Tibial artery (tissue), 4 donors: ENCODE measurements at places on chromosomes 7 and 10.

GRCh38 chr7:7672545-7673239 is 32.1 kb downstream of the UMAD1 start:
- DNase-seq = no peak

GRCh38 chr10:79139124-79139835 is 70.5 kb downstream of the ZMIZ1 start:
- DNase-seq = peak; percentile 77

GRCh38 chr7:154530136-154530535 is 472.8 kb downstream of the PAXIP1 start:
- no peak for DNase-seq

DNA sequence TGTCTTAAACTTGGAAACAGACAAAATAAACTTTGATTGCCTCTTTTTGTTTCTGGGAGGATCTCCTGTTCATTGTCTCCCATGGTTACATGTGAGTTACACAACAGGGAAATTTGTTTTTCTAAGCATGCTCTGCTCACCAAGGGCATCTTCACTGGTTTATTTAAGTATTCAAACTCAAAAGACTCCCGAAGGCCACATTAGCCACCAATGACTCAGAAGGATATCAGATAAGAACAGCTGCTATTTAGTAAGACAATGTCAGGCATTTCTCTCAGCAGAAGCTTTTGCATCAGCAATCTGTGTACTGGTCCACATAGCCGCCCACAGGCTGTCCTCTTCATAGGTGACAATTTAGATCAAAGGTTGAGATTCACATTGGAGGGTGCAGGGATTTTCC is 19.3 kb downstream of the OR6B1 start:
- no peak for DNase-seq

DNA sequence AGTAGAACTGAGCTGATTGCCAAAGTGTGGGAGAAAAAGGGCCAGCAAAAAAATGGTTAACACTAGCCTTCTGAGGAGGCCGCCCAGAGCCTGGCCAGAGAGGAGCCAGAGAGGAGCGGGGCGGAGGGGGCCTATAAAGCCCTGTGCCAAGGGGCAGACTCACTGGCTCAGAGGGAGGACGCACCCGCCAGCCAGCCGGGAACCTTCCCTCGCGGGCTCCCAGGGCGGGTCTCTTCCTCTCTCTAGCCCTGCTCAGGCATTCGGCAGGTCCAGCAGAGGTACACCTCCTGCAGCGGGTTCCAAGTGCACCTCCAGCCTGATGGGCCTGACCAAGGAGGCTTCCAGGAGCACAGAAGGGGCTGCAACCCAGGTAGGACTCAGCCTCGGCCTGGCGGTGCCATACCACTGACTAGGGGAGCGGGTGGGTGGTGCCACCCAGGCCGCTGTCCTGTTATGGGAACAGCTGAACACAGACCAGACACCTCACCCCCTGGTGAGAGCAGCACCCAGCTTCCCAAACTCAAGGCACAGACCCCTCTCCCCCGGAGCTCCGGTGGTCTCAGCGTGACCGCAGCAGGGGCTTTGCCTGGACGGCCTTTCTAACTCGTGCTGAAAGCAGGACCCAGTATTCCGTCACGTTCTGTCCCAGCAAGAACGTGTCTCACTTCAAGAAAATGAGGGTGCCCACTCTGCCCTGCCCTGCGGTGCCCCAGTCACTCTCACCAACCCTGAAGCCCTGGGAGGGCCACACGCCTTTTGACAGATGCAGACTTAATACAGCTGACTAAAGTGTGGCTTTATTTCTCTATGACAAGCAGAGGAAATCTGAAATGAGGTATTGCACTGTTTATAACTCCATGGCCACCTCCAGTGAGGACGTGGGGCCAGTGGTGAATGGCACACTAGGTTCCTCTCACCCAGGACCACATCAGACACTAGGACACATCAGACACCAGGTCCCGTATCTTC is at the start of gene GPER1:
Gene GPER1 (plus strand): TSS at position 162 of the 969 bp plus-strand sequence. CDS start 3,616 bp downstream, outside the sequence.
- peak; percentile 44 for DNase-seq

- no peak for DNase-seq
Measured at GRCh38 chr7:22980422-22980821, 33.5 kb downstream of the HYCC1 start.

DNA sequence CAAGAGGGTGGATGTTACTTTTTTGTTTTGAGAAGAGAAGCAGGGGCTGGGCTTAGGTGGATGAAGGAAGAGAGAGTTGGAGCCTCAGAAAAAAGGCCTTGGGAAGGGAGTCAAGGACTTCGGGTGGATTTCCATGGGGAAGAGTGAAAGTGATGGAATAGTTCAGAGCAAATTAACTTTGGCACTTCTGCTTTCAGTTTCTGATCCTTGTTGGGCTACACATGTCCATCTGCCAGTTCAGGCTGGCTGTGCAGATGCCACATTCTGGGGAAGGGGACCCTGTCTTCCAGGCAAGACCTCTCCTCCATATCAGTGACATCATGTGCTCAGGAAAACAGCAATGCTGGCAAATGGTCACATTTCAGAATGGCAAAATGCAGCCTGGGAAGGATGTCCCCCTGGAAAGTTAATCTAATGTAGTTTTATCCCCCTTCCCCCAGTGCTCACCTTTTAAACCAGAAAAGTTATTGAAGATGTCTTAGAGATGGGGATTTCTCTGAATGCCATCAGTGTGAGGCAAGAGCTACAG is 86.0 kb downstream of the WDFY4 start:
- no peak for DNase-seq

DNA sequence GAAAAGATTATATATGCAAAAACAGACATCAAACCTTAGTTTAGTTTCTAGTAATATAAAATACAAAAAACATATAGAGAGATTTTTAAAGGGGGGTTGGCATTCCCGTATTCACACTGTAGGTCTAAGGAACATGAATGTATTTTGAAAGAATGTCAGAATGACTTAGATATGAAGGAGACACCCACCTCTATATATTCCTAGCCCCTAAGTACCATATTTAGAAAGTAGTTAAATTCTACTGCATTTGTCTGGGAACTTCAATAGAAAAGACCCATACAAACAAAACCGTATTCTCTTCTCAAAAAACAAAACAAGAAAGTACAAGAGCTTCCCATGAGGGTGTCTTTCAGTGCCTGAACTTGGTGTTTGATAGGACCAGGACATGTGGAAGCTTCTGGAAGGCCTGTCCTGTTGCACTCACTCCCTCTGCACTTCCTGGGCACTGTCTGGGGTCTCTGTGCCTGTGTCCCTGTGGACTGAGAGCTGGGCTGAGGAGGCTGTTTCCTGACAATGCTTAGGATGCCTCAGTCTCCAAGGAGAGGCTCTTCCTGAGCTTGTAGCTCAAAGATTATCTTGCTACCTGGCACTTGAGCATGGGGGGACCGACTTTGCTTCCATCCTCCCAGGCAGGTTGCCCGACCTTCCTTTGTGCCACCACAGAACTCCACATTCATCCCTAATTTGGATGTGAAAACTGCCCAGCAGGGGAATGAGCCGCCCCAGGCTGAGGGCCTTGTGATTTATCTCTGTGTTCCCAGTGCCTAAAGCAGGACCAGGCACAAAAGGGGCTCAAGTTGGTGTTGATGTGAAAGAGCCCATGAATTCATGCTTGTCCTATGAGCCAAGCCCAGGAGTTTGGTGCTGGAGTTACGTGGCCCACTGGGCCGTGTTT is 44.4 kb upstream of the KLF6 start:
- DNase-seq = no peak

DNA sequence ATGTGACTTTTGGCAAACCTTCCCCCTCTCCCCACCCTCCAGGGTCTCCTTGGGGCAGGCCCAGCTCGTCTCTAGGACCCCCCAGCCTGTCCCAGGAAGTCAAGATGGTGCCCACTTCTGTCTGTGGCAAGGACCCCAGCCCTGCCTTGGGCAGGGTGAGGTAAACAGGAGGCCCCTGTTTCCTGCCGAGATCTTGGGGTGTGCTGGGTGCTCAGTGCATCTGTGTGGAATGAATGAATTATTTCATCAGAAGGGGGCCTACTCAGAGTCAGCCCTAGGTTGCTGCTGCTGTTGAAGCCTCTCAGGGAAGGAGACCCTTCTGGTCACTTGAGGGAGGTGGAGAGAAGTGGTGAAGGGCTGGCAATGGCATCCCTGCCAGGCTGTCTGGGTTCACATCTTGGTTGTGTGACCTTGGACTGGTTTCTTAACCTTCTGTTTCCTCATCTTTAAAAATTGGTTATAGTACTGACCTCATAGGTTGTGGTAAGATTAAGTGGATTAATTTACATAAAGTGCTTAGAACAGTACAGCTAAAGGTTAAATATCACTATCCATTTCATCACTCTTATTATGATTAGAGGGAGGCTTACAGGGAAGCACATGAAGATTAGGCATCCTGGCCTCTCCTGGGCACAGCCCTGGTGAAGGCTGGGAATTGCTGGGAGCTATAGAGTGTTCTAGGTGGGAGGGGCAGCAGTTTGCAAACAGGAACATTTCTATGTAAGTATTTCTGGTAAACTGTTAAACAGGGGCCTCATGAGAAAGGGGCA is 67.7 kb downstream of the ZMIZ1 start:
- no peak for DNase-seq

DNA sequence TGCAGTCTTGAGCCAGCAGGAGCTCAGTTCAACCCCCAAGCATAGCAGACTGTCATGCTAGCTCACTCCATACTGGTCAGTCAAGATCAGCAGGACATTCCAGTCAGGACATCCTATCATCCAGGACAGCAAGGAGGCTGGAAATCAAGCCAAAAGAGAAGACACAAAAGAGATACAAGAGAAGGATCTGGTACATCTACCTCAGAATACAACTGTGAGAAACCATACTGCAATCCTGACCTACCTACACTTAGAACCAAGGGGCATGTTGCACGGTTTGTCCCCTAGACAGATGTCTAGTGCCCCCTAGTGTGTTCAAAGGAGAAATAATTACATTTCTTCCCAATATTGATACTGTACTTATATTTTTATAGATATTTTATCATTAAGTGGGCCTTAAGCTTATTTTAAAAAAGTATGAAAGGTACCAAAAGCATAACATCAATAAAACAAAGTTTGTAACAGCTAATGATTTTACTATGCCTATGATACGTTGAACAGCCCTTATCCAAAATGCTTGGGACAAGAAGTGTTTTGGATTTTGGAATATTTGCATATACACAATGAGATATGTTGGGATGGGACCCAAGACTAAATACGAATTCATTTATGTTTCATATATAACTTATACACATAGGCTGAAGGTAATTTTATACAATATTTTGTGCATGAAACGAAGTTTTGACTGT is 26.7 kb downstream of the ERCC6 start:
- no peak for DNase-seq

DNA sequence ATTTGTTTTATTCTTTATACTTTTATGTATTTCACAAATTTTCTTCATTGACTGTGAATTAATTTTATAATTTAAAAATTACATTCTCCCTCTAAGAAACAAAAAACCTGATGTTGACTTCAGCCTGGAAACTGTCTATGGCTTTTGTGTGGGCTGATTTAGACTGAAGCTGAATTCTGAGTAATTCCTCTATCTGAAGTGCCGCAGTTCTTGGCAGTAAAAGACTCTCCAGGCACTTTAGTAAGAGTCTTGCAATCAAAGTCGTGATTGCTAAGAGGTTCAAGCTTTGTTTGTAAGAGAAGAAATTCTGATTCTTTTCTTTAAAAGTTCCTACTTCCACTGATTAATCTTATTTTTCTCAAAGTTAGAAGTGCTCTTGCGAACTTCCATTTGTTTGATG is 3.4 kb upstream of the CEP41 start:
- DNase-seq = no peak

DNA sequence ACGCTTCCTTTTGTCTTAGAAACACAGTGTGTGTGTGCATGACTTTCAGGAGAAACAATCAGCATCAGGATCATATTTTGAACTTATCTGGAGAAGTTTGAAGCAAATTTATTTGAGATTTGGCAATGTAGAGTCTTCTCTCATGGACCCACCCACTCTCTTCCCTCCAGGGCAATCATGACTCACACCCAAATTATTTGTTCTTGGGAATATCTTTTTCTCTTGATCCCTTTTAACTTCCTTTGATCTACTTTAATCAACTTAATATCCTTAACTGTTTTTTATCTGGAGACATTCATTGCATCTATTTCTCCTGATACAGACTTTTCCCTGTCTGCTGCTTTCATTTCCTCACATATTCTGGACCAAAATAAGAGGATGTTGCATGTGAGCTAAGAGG is 1174.3 kb downstream of the GATA3 start:
- no peak for DNase-seq

- no peak for DNase-seq
Measured at GRCh38 chr7:37770838-37771237, 77.6 kb upstream of the NME8 start.

DNA sequence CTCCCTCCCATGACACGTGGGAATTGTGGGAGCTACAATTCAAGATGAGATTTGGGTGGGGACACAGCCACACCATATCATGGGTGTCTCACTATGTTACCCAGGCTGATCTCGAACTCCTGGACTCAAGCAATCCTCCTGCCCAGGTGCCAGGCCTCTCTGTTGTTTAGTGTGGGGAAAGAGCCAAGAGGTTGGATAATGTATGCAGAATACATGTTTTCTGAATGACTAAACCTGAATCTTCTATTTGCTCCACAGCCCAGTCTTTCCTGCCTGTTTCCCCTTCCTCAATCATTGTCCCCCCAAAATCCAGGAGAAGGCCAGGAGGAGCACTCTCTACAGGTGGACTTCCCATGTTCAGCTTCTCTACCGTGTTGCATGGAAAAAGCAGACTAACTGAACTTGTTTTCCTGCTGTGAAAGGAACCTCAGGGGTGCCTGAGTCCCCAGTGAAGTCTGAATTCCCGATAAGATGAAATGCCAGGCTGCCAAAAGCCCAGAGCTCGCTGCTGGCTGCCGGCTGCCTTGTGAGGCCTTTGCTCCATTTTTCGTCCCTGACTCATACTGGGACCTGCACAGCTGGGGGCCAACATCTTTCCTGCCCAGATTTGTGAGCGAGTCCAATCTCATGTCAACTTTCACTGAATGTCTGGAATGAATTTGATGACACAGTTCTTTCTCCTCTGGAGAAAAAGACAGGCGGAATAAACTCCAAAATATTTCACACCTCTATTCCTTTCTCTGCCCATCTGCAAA is 588.0 kb downstream of the CALN1 start:
- DNase-seq = no peak

- no peak for DNase-seq
Measured at GRCh38 chr7:138565451-138566114, 105.5 kb downstream of the TRIM24 start.

DNA sequence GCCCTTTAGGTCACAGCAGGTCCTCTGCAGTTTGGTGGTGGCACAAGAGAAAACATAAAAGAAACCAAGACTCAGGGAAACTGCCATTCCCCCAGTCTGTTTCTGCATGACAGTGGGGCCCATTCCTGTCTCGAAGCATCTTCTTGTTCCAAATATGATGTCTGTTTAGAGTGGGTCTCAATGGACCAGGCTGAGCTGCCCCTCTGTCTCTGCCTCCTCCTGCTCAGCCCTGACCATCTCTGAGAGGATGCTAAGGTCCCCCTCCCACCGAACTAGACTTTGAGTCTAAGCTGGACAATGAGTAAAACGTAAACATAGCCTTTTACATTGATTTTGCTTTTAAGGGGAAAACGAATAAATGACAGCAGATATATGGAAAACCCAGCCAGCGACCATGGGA is 40.4 kb downstream of the CLEC2L start:
- DNase-seq = no peak

GRCh38 chr7:22663357-22663718 is 63.7 kb upstream of the IL6 start:
- no peak for DNase-seq
